ENCODE measurements at places on chromosomes 4 and X.

DNA sequence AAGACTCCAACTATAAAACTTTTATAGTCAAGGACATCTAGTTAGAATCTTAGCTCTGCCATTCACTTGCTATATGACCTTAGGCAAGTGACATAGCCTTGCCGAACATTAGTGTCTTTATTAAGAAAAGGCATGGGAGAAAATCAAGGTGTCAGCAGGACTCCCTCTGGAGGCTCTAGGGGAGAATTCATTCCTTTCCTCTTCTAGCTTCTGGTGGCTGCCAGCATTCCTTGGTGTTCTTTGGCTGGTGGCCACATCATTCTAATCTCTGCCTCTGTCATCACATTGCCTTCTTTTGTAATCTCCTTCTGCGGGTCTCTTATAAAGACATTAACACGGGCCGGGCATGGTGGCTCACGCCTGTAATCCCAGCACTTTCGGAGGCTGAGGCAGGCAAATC, 99.8 kb downstream of the PPP1R2C start:
- no peak for DNase-seq

DNA sequence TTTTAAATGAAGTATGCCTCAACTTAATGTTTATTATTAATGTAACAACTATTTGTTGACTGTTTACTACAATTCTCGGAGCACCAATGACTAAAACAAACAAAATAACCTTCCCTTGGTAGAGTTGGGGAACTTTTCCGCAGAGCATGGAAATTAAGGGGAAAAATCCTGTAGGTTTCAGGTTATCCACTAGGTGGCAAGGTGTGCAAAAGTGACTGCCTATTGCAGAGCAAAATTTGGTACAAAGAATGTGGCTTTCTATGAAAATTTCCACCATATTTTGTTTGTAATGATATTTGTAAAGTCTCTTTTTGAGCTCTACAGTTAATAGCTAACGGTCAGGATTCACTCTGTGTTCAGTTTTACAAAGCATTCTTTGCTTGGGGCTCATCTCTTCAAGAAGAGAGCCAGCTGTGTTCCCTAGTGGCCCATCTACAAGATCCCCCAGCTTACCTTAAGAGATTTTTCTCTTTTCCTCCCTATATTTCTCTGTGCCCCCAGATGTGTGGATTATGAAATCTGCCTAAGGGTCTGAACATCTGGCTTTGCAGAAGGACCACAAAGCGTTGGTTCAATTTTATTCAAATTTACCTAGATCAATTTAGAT, 61.1 kb downstream of the FBXO8 start:
- no peak for DNase-seq

- DNase-seq: no peak
Measured at GRCh38 chr4:74330295-74330750, 22.1 kb downstream of the EPGN start.

GRCh38 chr4:109214622-109215301, 87.7 kb downstream of the COL25A1 start:
- DNase-seq: no peak

DNA sequence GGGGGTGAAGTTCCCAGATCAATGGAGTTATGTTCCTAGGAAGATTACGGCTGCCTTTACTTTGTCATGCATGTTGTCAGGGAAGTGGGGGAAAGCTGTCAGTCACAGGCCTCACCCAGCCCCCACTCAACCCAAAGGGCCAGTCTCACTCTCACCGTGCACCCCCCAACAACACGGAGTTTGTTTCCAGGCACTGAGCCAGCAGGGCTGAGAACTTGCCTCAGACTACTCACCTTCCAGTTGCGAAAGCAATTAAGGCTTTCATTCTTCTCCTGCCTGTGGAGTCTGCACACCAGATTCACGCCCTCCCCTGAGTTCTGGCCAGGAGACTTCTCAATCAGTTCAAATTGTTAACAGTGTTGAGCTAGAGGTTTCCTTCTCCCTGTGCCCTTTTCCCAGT, 114.3 kb downstream of the SH3BGRL start:
- no peak for DNase-seq

DNA sequence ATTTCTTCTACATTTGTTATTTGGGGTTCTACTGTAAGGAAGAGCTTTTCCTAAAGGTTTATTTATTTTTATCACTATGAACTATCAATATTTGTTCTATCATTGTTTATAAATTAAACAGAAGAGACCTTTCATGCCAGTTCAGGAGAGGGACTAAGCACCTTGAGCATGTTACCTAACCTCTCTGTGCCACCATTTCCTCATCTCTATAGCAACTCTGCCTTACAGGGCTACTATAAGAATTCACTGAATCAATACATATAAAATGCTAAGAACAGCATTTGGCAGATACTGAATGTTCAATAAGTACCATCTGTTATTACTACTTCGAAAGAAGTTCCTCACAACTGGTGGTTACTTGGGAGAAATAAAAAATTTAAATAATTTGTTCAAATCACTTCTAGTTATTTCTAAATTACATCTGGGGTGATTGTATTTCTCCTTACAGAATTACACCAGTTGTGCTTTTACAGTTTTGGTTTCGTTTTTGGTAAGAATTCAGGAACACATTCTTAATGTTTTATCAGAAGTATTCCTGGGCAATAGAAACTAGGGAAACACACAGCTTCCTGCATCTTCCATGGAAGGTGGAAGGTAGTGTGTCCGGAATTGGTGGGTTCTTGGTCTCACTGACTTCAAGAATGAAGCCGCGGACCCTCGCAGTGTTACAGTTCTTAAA, 32.9 kb downstream of the EREG start:
- DNase-seq: no peak

DNA sequence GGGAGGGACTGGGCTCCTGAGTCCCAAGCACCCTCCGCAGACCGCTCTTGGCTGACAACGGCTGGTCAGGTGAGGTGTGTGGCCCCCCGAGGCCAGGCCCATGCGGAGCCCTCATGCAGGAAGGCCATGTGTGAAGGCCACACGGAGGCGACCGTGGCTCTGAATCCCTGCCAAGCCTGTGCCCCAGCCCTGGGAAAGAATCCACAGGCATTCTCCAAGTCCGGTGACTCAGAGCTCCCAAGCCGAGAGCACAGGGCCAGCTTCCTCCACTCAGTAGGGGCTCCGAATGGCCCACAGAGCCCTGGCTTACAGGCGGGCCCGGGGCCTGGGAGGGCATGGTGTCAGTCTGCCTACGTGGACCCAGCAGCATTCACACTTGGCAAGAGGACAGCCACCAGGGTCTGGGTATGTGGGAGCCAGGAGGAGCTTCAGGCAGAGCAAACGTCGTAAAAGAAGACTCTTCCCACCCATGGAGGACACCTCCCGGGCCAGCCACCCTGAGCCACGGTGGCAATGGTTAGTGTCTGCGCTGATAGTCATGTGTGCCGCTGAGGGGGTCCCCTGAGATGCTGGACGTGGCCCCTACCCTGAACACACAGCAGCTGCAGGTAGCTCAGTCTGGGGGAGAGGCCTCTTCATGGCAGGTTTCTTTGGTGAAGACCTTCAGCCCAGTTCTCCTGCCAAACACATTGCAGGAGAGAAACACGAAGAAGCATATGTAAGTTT, 105.7 kb downstream of the PSAPL1 start:
- no peak for DNase-seq

DNA sequence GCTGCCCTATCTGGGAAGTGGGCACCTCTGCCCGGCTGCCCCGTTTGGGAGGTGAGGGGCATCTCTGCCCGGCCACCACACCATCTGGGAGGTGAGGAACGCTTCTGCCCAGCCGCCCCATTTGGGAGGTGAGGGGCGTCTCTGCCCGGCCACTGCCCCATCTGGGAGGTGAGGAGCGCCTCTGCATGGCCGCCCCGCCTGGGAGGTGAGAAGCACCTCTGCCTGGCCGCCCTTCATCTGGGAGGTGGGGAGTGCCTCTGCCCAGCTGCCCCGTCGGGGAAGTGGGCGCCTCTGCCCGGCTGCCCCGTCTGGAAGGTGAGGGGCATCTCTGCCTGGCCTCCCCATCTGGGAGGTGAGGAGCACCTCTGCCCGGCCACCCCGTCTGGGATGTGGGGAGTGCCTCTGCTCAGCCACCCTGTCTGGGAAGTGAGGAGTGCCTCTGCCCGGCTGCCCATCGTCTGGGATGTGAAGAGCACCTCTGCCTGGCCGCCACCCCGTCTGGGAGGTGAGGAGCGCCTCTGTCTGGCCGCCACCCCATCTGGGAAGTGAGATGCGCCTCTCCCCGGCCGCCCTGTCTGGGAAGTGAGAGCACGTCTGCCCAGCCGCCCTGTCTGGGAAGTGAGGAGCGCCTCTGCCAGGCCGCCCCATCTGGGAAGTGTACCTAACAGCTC, 9.8 kb downstream of the PABPC1L2A start:
- no peak for DNase-seq

DNA sequence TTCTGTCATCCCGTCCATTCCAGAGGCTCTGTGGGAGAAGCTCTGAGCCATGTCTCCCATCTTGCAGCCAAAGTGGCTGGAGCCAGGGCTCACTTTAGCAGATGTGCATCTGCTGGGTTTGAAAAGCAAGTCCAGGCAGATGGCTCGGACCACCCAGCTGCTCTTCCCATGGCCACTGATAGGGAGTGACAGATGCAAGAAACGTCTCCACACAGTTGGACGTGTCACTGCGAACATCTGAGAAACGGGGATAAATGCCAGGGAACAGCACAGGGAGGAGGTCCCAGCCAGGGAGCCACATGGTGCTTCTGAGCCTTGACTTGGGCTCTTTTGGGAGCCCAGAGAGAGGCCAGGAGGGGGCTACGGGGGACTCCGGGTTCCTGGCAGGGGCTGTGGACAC, 242.3 kb downstream of the AFAP1 start:
- no peak for DNase-seq
